T-helper 17 cell (primary cell): ENCODE measurements at places on chromosomes 5 and 9. TPM values are rescaled to one million over a fixed set of nuclear protein-coding genes. Genes with fewer than 3 reads are reported as not detected.

DNA sequence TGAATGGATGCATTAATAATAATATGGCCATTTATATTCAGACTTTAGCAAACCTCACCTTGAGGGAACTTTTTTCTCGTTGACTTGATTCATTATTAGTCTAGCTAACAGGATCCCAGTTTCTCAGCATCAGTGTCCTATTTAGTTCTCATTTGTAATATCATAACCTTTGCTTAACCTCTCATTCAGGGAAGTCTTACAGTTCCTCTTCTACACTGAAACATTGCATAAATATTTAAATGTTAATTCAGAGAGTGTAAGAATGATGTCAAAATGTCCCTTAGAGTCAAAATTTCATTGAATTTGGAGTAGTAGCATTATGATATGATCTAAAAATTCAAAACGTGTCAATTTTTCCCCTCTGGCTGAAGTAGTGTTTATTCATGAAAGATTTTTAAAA, 650.1 kb downstream of the EFNA5 start:
- H3K36me3 ChIP-seq: no peaks in the 10 kb centered on the region
- no peaks in the 10 kb centered on the region for H3K27me3 ChIP-seq
- no peak for DNase-seq
- no peaks in the 10 kb centered on the region for H3K4me1 ChIP-seq

The DRD1 gene
- not detected for total RNA-seq

DNA sequence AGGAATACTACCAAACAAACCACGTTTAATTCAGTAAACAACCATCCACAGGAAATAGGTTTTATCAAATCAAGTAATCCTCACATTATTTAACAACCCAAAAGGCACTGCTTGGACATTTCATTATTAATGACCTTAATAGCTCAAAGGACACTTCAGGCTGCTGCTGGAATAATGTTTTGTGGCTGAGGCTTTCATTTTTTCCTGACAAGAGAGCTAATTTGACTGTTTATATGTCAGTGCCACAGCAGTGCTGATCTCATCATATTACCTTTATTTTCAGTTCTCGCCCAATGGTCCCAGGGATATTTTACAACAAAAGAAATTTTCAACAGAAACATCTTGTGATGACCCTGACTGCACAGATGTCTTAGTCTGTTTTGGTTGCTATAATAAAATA, 589.8 kb upstream of the GRAMD2B start:
- H3K27me3 ChIP-seq: no peaks in the 10 kb centered on the region
- H3K4me3 ChIP-seq: no peak overlapping the region
- H3K4me1 ChIP-seq: no peaks in the 10 kb centered on the region
- no peak for DNase-seq
- no peak overlapping the region for H3K27ac ChIP-seq
- no peaks in the 10 kb centered on the region for H3K36me3 ChIP-seq

DNA sequence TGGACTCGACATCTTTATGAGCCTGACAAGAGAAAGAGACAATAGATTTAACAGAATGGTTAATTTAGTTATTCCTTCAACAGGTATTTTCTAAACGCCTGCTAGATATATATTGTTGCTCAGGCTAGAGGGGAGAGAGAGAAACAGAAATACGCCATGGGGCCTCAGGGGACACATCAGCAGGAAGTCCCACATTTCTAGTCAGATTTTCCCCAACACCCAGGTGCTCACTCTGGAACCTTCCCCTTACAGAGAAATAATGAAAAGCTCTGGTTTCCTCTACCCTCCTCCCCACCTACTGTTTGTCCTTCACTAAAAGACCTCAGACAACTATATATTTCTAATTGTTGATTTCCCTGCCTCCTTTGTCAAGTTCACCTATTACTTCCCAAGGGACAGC, 130.3 kb upstream of the TBC1D2 start:
- H3K27me3 ChIP-seq: peaks cover 9% of the 10 kb centered on the region
- H3K36me3 ChIP-seq: no peaks in the 10 kb centered on the region
- no peak for DNase-seq
- H3K4me1 ChIP-seq: no peaks in the 10 kb centered on the region
- H3K4me3 ChIP-seq: no peak overlapping the region

The PCDHA4 gene
- not detected for total RNA-seq

DNA sequence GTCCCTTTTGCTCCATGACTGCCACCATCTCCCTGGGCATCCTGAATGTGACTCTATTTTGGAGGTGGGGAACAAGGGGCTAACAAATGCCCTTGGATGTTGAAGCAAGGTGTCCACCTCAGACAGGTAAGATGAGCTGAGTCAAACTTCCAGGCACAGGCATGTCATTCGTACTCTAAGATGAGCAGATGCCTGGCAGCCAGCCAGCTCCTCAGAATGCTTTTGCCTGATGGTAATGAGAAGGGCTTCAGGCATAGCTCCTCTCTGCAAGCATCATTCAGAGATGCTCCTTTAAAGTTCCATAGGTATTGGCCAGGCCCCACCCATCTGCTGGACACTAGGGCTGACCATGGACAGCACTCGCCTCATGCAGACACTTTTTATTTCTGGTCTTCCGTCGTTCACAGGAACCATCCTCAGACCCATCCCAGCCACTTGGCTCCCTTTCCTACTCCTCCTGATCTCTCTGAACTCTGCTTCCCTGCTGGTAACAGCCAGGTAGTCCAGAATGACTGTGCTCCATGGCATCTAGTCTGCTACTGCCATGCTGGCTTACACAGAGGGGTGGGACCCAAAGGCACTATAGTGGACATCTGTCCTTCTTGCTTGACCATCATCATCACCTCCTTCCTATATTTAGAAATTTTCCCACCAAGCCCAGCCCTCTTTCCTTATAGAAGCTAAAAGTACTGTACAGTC, 118.8 kb downstream of the GLIS3 start:
- no peaks in the 10 kb centered on the region for H3K4me1 ChIP-seq
- no peak overlapping the region for H3K27ac ChIP-seq
- DNase-seq: no peak
- H3K36me3 ChIP-seq: no peaks in the 10 kb centered on the region

GRCh38 chr5:178502401-178503100, 87.6 kb downstream of the COL23A1 start:
- no peaks in the 10 kb centered on the region for H3K36me3 ChIP-seq
- DNase-seq: no peak
- no peak overlapping the region for H3K4me3 ChIP-seq
- peak overlapping the region; percentile 16 for H3K27ac ChIP-seq
- H3K4me1 ChIP-seq: no peaks in the 10 kb centered on the region

GRCh38 chr5:10632110-10632761, 68.4 kb downstream of the ANKRD33B start:
- no peak for DNase-seq
- peaks cover 10% of the 10 kb centered on the region for H3K36me3 ChIP-seq
- H3K27ac ChIP-seq: peak overlapping the region; percentile 70
- H3K4me1 ChIP-seq: peaks cover 53% of the 10 kb centered on the region

GRCh38 chr9:89879276-89879675, 274.5 kb downstream of the GADD45G start:
- no peaks in the 10 kb centered on the region for H3K36me3 ChIP-seq
- DNase-seq: no peak
- no peaks in the 10 kb centered on the region for H3K27me3 ChIP-seq

GRCh38 chr5:92518318-92518904, 1062.6 kb downstream of the NR2F1-AS1 start:
- no peaks in the 10 kb centered on the region for H3K27me3 ChIP-seq
- H3K4me3 ChIP-seq: no peak overlapping the region
- H3K4me1 ChIP-seq: no peaks in the 10 kb centered on the region
- no peaks in the 10 kb centered on the region for H3K36me3 ChIP-seq

DNA sequence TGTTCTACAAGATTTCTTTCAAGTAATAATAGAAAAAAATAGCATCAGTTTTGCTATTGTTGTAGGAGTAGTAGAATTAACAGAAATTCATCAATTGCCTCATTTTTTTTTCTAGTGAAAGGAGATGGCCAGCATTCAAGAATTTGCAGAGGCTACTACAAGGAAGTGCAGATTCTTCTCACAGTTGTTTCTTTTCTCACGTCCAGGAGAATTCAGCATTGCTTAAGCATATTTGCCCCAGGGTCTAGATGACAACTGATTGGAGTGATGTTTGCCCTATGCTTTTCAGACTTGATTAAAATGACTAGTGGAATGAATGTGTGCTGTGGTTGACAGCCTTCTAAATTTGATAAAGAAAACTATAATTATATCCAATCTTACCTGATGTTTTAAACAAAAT, 46.6 kb upstream of the SLC12A2 start:
- H3K27ac ChIP-seq: no peak overlapping the region
- no peak overlapping the region for H3K4me3 ChIP-seq
- no peaks in the 10 kb centered on the region for H3K4me1 ChIP-seq
- DNase-seq: no peak
- no peaks in the 10 kb centered on the region for H3K27me3 ChIP-seq
- peaks cover 7% of the 10 kb centered on the region for H3K36me3 ChIP-seq

The CFAP90 gene
- total RNA-seq: not detected

DNA sequence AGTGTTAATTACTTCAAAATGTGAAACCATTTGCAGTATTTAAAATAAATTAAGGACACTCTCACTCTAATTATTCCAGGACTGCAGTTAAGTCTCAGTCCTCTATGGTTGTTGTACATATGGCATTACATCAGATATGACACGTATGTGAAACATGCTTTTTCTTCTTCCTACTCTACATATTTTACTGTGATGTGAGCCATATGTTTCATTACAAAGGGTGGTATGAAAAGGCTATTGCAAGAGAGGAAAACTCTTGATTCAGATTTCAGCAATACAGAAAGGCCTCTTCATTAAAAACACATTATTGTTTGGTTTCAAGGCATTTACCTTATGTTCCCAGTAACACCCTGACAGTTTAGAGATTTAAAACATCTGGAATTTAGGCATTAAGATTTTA, 964.5 kb upstream of the DMAC1 start:
- H3K27ac ChIP-seq: no peak overlapping the region
- H3K4me1 ChIP-seq: no peaks in the 10 kb centered on the region
- H3K36me3 ChIP-seq: no peaks in the 10 kb centered on the region
- no peaks in the 10 kb centered on the region for H3K27me3 ChIP-seq
- no peak overlapping the region for H3K4me3 ChIP-seq
- DNase-seq: no peak

The SARDH gene
- 2.2 TPM for total RNA-seq

The AHRR gene
- 0.80 TPM for total RNA-seq

The CCNO gene
- total RNA-seq: not detected

The MOB3B gene
- total RNA-seq: 0.42 TPM

- no peaks in the 10 kb centered on the region for H3K36me3 ChIP-seq
- peaks cover 37% of the 10 kb centered on the region for H3K27me3 ChIP-seq
- H3K4me1 ChIP-seq: no peaks in the 10 kb centered on the region
- H3K27ac ChIP-seq: no peak overlapping the region
- no peak overlapping the region for H3K4me3 ChIP-seq
Observed at GRCh38 chr5:74382987-74383593, 257.4 kb downstream of the ENC1 start.

The KIF4B gene
- not detected for total RNA-seq

DNA sequence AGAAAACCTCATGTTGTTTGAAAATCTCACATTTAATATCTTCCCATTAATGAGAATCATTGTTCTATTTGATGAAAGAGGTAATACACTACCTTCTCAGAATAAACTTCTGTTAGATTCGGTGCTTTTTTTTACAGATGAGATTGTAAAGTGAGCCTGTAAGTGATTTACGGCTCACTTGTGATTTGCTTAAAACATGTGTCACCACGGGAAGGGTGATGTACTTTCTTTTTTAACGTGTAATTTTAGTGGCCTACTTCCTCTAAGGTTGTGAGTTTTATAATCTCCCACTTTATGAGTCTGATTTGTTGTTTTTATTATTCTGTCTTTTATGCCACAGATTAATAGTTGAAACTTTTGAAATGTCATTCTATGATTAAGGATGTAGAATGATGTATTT, 15.9 kb downstream of the ANXA1 start:
- DNase-seq: no peak
- H3K27me3 ChIP-seq: no peaks in the 10 kb centered on the region
- peak overlapping the region; percentile 28 for H3K4me3 ChIP-seq
- H3K36me3 ChIP-seq: peaks cover 14% of the 10 kb centered on the region
- H3K27ac ChIP-seq: peak overlapping the region; percentile 71

DNA sequence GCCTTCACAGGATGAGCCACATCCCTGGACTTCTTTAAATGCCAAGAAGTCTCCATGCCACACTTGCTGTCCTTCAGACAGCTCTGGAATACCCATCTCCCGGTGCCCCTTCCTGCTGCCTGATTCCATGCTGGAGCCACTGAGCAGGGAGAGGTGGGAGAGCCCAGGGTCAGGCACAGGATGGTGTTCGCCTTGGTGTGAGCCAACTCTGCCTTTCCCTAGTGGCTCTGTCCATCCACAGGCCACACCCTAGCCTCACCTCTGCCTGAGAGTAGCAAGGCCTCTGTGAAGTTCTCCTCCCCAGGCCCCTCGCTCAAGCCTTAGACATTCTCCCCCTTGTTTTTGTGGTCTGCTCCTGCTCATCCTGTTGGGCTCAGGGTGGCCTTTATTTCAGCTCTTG, 54.2 kb upstream of the ANGPTL2 start:
- no peaks in the 10 kb centered on the region for H3K27me3 ChIP-seq
- H3K4me3 ChIP-seq: no peak overlapping the region
- H3K36me3 ChIP-seq: no peaks in the 10 kb centered on the region
- H3K4me1 ChIP-seq: no peaks in the 10 kb centered on the region
- DNase-seq: no peak

- peaks cover 82% of the 10 kb centered on the region for H3K27me3 ChIP-seq
- no peak overlapping the region for H3K4me3 ChIP-seq
- no peak for DNase-seq
- H3K4me1 ChIP-seq: peaks cover 10% of the 10 kb centered on the region
Observed at GRCh38 chr5:73153513-73153912, 19.5 kb upstream of the TMEM174 start.

GRCh38 chr5:130402906-130403305, 498.6 kb downstream of the CHSY3 start:
- H3K36me3 ChIP-seq: no peaks in the 10 kb centered on the region
- H3K27me3 ChIP-seq: no peaks in the 10 kb centered on the region
- H3K27ac ChIP-seq: no peak overlapping the region
- H3K4me3 ChIP-seq: no peak overlapping the region
- no peak for DNase-seq

- no peaks in the 10 kb centered on the region for H3K36me3 ChIP-seq
- no peak overlapping the region for H3K4me3 ChIP-seq
- no peak for DNase-seq
- H3K4me1 ChIP-seq: peaks cover 5% of the 10 kb centered on the region
- H3K27ac ChIP-seq: no peak overlapping the region
- H3K27me3 ChIP-seq: peaks cover 45% of the 10 kb centered on the region
Observed at GRCh38 chr5:123283499-123283898, 139.7 kb downstream of the CEP120 start.

GRCh38 chr9:136403538-136403914, 3.6 kb upstream of the SNAPC4 start:
- H3K27ac ChIP-seq: peak overlapping the region; percentile 96
- peak overlapping the region; percentile 86 for H3K4me3 ChIP-seq
- H3K36me3 ChIP-seq: no peaks in the 10 kb centered on the region
- peak; percentile 56 for DNase-seq
- H3K4me1 ChIP-seq: peaks cover 38% of the 10 kb centered on the region

The TEX48 gene
- total RNA-seq: not detected

- H3K4me3 ChIP-seq: peak overlapping the region; percentile 80
- peaks cover 4% of the 10 kb centered on the region for H3K36me3 ChIP-seq
- H3K4me1 ChIP-seq: peaks cover 27% of the 10 kb centered on the region
Observed at GRCh38 chr9:131585375-131585774, 40.1 kb downstream of the PRRT1B start.

- H3K27ac ChIP-seq: no peak overlapping the region
- no peaks in the 10 kb centered on the region for H3K36me3 ChIP-seq
- peaks cover 7% of the 10 kb centered on the region for H3K4me1 ChIP-seq
- no peaks in the 10 kb centered on the region for H3K27me3 ChIP-seq
- no peak for DNase-seq
- H3K4me3 ChIP-seq: no peak overlapping the region
Observed at GRCh38 chr5:140215276-140215675, 40.3 kb downstream of the CYSTM1 start.
